Stimulated activated CD8-positive, alpha-beta memory T cell treated with anti-CD3 and anti-CD28 coated beads, Interleukin-15, amount 100 ng/mL, for 1 hour (primary cell): ENCODE measurements at places on chromosomes 2 and 18.

- no peak for DNase-seq
Measured at GRCh38 chr18:63829886-63830285, 54.7 kb downstream of the SERPINB7 start.

GRCh38 chr2:3007135-3007534 lies 370.5 kb downstream of the EIPR1 start:
- DNase-seq, result no peak

DNA sequence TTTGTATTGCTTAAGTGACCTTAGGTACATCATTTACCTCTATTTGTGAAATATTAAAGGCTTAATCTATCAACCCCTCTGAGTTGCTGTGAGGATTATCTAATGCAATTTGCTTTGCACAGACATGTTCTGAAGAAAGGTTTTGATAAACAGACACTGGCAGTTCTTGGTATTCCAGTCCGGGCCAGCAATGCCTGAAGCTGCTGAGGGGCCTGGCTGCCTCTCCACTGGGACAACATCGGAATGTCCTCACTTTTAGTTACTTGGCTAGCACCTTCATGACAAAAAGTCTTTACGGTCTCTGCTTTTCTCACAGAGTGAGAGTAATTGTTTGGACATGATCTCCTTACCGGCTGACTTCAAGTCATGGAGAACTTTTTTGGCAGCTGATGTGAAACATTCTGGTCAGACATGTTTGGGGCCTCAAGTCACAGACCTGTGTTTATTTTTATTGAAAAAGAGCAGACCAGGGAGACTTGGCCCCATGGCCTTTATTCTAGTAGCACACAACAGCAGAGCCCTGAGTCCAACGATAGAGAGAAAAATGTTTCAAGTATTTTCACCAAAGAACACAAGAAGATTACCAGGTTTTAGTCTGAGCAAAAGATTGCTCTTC lies 1112.3 kb upstream of the FANCL start:
- DNase-seq, result no peak

DNA sequence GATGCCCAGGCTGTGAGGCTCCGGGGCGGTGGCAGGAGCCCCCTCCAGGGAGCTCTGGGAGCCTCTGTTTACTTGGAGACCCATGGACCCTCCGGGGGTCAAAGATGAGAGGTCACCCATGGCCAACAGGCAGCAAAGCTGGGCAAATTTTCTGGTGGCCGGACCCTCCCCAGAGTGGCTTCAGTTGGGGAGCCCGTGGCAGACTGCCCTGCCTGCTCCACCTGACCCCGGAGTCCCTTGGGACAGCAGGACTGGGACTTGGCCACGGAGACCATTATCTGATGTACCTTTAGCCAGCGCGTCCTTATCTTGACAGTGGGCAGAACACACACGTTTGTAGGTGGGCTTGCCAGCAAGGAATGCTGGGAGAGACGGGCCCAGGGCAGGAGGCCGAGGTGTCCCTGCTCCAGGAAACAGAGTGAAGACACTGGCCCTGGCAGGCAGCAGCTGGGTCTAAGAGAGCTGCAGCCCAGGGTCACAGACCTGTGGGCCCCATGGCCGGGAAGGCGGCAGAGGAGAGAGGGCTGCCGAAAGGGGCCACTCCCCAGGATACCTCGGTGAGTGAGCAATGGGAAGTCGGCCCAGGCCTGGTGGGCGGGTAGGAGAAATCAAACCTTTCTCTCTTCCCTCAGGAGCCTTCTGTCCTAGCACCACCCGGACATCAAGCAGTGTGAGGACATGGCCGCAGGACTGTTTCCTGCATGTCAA lies at the start of the genes ABCG5 and ABCG8:
TSS of gene ABCG5 (minus strand) at position 280 of the 708 bp plus-strand sequence. CDS start at position 120, 160 bp downstream.
TSS of gene ABCG8 (plus strand) at position 412 of the 708 bp plus-strand sequence. CDS start at position 495, 83 bp downstream.
- DNase-seq, result no peak

GRCh38 chr2:151403914-151404313 lies 5.8 kb upstream of the RIF1 start:
- DNase-seq, result no peak

GRCh38 chr2:162113776-162114168 lies 38.3 kb downstream of the GCG start:
- no peak for DNase-seq

DNA sequence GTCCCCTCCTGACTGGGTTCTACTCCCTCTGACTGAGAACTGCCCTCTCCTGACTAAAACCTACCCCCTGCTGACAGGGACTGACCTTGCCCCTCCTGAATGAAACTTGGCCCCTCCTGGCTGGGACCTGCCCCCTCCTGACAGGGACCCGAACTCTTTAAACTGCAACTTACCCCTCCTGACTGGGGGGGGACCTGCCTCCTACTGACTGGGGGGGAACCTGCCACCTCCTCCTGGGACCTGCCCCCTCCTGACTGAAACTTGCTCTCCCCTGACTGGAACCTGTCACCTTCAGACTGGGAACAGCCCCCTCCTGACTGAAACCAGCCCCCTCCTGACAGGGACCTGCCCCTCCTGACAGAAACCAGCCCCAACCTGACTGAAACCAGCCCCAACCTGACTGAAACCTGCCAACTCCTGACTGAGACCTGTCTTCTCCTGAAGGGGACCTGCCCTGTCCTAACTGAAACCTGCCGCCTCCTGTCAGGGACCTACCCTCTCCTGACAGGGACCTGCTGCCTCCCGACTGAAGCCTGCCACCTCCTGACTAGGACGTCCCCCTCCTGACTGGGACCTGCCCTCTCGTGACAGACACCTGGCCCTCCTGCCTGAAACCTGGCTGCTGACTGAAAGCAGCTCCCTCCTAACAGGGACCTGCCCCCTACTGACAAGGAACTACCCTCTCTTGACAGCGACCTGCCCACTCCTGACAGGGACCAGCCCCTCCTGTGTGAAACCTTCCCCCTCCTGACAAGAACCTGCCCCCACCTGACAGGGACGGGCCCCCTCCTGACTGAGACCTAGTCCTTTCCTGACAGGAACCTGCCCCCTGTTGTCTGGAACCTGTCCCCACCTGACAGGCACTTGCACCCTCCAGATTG lies 87.1 kb downstream of the PXDN start:
- no peak for DNase-seq

DNA sequence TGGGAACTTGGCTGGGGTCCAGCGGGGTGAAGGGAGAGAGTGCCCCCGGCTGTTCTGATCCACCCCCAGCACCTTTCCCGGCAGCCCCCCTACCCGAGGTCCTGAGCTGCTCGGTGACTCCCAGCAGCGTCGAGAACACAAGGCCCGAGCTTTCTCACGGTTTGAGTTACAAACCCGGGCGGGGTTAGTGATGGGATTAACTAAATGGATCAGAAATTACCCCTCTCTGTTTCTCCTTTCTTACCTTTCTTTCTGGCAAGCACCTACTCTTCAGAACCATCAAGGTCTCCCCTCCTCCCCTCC lies 139.4 kb upstream of the GPC1 start:
- no peak for DNase-seq

GRCh38 chr2:230010501-230010900 lies 58.2 kb downstream of the SLC16A14 start:
- no peak for DNase-seq

- no peak for DNase-seq
Measured at GRCh38 chr2:164150604-164151003, 414.8 kb upstream of the FIGN start.

DNA sequence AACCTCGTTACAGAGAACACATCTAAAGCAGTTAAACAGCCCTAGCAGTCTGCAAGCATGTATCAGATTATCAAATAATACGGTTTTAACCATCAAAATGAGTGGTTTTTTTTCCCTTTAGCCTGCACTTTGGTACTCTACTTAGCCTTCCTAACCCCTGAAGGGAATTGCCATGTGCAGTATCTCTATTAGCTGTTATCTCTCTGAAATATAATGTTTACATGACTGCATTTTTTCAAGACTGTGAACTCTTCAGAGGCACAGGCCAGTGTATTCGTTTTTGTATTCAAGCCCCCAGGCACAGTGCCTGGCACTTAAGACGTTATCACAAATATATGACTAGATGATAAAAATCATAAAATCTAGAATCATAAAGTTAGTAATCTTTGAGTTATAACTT lies 509.5 kb downstream of the PARD3B start:
- DNase-seq, result no peak

- no peak for DNase-seq
Measured at GRCh38 chr2:235857598-235857997, 310.6 kb downstream of the GBX2 start.

DNA sequence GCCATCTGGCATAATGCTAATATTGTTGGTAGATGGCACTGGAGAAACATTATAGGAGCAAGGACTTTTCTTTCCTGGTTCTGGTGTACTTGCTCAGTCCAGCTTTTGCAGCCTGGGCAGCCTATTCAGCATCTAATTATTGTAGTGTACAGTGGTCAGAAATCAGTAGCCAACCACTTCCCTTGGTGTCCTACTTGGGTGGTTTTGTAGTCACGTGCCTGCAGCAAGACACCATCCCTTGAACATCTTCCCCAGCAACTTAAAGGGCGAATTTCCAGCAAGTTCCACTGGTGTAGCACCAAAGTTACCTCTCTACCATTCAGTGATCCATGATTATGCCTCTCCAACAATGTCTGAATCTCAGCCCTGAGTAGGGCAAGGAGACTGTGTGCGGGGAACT lies 557.6 kb downstream of the SATB2 start:
- DNase-seq, result no peak

GRCh38 chr2:110818767-110819481 lies 86.6 kb downstream of the ACOXL start:
- DNase-seq, result no peak

GRCh38 chr2:44522846-44523245 lies 161.1 kb downstream of the CAMKMT start:
- no peak for DNase-seq

- no peak for DNase-seq
Measured at GRCh38 chr2:23862716-23863426, 64.1 kb downstream of the ATAD2B start.

DNA sequence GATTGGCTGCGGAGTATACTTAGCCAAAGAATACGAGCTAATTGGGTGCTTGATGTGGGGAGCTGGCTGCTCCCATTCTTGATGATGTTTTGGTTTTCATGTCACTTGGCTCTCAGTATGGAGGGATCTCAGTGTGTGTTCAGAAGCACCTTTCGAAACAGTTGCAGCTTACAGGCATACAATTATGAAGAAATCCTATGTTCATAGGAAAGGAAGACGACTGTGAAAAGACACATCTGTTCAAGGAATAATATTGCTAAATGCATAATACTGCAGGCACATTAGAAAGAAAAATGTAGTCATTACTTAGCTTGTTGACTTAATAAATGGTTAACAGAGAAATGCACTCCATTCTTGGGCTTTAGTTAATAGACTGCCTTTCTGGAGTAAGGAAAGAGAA lies 4.1 kb downstream of the LRRC30 start:
- no peak for DNase-seq

DNA sequence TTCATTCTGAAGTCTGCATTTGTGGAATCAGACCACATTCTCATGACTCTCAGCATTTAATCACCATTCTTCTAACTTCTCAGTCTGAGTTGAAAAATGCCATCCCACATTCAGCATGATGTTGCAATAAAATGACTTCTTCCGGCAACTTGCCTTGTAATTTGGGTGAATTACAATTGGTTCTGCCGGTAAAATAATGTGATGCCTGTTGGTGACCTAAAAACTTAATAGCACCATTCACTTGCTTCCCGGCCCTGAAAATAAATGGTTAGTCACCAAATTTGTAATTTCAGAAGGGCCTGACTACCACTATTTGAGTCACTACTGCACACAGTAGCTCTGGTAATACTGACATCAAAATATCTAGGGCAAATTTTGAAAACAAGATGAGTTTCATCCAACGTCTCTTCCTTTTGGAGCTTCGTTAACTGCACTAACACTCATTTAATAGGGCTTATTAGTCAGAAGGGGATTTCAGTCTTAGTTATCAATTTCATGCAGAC lies 637.1 kb upstream of the CHAC2 start:
- DNase-seq, result no peak

GRCh38 chr2:214377286-214377624 lies 33.6 kb upstream of the VWC2L start:
- no peak for DNase-seq

- no peak for DNase-seq
Measured at GRCh38 chr2:179410552-179411356, 146.1 kb upstream of the SESTD1 start.

DNA sequence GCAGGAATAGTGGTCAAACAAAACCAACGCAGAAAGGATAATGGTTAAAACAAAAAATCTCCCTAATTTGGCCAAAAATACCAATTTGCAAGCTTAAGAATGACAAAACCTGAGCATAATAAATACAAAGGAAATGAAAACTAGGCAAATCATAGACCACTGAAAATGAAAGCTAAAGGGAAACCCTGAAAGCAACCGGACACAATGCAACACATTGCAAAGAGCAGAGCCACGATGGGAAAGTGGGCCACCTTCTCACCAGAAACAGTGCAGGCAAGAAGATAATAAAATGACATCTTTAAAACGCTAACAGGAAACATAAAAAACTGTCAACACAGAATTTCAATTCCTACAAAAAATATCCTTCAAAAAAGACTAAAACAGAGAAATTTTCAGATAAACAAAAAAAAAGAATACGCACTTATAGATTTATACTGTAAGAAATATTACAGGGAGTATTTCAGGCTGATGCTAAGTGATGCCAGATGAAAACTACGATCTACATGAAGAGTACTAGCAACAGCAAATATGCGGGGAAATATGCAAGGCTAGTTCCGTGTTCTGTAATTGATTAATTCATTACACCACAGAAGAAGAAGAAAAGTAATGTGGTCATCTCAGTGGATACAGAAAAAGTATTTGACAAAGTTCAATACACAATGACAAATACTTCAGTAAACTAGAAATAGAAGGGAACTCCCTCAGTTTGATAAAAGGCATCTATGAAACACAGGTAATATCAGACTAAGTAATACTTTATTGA lies 239.5 kb downstream of the L3MBTL4 start:
- DNase-seq, result no peak

GRCh38 chr2:9473985-9474360 lies 378 bp upstream of the IAH1 start:
- peak; percentile 32 for DNase-seq

DNA sequence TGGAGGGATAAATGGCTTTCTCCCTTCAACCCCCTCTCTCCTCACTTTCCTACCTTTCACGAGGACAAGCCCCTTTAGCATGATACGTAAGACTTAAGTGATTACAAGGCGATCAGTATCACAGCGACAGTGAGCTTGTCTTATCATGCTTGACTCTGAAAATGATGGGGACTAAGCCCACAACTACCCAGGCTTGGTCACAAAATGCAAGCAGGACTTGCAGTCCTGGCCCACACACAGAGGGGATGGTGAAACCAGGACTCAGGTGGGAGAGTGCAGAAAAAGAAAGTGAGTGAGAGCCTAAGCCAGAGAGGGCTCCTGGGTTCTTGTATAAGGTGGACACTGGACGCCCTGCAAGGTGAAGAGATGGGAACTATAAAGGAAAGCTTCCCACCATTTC lies 95.7 kb upstream of the ARL4C start:
- DNase-seq, result no peak

DNA sequence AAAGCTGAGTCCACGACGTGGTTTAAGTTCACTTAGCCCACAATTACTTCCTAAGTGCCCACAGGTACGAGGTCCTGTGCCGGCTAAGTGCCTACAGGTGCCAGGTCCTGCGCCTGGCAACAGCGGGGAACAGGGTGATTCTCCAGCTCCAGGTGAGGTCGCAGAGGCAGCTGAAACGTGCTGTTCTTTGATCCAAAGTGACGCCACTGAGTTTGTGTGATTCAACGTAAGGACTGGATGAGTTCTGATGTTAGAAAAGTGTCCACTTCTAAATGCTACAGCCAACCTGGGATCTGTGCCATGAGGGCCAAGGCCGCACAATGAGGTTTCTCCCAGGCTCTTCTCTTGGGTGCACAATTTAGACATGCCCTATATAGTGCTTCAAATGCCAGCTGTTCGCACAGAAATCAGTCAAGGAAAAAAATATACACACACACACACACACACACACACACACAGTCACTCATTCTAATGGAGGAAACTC lies 57.5 kb downstream of the NDUFA10 start:
- no peak for DNase-seq

- no peak for DNase-seq
Measured at GRCh38 chr18:63312019-63312409, 7.6 kb downstream of the BCL2 start.
